ENCODE measurements at places on chromosomes 16 and 17.
A peak's percentile ranks its signal among the peaks of the same experiment; 100 is the strongest.

- peak; percentile 66 for DNase-seq
Observed at GRCh38 chr17:50630524-50631194, 4.0 kb upstream of the ABCC3 start.

- no peak for DNase-seq
Observed at GRCh38 chr17:1967213-1967612, 57.9 kb downstream of the RTN4RL1 start.

DNA sequence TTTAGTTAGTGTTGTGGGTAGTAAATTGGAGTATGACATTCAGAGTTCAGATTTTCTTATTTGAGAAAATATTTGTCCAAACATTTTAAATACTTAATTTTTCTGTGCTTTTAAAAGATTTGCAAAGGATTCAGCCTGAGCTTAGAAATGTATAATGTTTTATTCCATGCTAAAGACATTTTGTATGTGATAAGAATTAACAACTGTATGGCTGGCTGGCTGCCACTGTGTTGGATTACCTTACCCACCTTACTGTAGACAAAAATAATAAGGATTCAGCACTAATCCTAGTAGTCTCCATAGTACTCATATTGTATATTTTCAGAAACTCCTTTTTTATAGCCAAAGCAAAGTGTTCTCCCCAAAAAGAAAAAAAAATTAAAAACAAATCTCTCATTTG lies 74.8 kb downstream of the TANC2 start:
- no peak for DNase-seq

DNA sequence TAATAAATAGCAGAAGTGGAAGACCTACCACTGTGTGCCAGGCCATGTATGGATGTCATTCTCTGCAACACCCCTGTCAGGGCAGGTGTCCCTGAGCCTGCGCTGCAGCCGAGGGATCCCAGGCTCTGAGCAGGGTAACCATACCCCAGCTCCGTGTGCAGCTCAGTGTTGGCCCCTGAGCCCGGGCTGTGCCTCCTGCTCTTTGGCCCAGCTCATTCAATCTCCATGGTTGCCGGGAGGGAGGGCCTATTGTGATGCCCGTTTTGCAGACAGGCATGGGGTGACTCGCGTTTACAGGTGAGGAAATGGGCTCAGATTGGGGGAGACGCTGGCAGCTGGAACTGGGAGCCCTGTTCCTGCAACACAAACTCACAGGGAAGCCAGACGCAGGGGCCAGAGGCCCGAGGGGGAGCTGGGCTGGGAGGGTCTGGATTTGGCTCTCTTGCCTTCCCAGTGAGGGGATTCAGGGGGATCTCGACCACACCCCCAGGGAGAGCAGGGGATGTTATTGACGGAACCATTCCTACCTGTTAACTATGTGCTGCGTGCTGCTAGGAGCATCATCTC lies 190.5 kb downstream of the IRF8 start:
- no peak for DNase-seq

DNA sequence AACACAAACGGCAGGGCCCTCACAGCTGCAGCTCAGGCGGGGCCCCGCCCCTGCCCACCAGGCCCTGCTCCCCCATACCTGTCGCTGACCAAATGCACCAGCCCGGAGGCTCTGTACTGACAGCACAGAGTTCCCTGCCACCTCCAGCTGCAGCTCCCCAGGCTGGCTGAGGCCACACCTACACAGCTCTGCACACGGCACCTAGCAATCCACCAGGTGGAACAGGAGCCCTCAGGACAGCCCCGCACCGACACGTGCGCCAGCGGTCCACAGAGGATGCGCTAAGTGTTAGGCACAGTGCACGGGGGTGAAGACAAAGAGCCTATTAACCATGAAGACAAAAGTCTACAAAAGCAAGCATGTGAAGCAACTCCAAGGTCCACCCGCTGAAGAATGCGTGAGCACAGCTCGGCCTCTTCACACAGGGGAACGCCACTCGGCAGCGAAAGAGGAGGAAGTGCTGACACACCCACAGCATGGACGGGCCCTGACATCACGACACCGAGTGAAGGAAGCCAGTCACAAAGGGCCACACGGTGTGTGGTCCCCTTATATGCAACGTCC lies 5.4 kb downstream of the ZCCHC14 start:
- DNase-seq = peak; percentile 59

DNA sequence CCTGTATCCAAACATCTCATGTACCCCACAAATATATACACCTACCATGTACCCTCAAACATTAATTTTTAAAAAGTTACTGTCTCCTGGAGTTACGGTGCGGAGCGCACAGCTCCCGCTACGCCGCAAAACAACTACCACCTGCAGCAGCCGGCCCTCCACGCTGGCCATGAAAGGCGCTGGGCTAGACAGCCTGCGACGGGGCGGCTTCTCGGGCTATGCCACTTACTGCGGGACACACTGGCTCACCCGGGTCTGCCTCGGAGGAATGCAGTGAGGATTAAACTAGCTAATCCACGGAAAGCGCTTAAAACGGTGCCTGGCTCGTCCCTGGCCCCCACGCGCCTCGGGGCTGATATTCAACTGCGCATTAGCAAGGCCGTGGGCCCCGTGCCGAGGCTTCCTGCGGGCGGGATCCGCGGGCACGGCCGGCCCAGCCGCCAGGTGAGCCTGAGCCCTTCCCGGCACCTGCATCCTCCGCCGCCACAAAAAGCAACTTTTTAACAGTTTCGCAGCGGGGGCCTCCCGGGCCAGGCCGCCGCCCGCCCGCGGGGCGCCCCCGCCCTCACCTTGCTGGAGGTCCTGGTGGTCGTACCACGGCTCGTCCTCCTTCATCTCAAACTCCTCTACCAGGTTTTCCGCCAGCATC lies 633 bp downstream of the CDR2 start:
- DNase-seq = no peak

DNA sequence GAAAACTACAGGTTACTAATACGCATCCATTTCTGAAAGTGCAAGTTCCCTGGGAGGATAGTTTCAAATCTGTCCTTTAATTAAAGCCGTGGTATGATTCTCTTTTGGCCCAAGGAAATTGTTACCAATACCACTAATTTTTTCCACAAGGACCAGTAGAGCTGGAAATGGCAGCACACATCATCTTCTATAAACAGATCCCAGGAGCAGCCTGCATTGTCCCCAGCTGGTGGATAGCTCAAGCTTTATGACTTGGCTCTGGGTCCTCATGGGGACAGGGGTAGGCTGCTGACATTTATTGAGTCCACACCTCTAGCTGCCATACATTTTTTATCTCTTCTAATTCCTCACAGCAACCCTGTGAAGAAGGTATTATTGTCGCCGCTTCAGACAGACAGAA lies 35.8 kb upstream of the BHLHA9 start:
- DNase-seq = no peak

- no peak for DNase-seq
Observed at GRCh38 chr16:24523569-24523968, 15.8 kb upstream of the RBBP6 start.

GRCh38 chr16:50997679-50998078 lies 153.4 kb downstream of the SALL1 start:
- no peak for DNase-seq

DNA sequence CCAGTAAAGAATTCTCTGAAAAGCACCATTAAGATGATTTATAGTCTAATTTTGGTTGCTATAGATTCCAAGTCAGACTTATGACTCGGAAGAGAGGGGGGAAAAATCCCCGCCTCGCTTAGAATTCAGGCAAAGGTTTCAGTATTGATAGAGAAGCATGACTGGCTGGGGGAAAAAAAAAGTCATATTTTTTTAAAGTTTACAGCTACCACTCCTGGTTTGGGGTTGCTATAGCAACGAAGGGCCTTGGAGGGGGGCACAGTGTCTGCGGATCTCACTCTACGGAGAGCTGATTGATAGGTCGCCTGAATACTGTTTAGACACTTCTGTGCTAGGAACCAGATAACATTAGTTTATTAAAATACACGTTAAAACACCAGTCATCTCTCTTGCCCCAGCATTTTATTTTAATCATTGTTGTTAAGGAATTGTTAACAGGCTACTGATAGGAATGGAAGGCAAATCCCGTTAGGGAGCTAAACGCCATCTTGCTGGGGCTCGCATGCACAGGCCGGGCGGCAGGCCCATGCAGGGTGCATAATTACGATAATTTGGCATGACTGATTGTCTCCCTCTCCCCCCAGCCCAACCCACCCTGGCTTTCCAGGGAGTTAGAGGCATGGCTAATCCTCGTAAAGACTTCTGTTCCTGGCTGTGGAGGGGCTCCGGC lies 380.0 kb upstream of the XYLT1 start:
- no peak for DNase-seq

DNA sequence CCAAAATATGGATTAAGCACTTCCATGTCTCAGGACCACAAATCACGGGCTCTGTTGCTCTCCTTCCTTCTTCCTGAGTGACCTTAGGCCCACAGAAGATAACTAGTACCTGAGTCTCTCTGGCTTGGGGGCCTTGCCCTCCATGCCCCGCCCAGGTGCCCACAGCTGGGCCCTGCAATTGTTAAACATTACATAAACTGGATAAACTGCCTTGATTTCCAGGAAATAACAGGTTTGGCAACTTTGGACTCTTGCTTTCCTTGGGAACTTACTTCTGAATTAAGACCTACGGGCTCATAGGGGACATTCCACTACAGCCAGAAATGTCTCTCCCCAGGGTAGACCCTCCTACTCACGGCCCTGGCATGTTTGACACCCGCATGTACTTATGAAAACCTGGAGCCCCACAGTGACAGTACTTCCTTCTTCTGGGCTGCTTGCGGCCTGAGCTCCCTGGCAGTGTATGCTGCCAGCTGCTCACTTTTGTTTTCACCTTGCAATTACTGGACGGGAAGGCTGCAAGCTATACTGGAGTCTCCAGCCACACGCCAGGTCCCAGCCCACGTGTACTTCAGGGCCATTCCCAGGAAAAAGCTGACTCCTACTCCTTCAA lies 2.3 kb upstream of the UBALD2 start:
- peak; percentile 79 for DNase-seq

DNA sequence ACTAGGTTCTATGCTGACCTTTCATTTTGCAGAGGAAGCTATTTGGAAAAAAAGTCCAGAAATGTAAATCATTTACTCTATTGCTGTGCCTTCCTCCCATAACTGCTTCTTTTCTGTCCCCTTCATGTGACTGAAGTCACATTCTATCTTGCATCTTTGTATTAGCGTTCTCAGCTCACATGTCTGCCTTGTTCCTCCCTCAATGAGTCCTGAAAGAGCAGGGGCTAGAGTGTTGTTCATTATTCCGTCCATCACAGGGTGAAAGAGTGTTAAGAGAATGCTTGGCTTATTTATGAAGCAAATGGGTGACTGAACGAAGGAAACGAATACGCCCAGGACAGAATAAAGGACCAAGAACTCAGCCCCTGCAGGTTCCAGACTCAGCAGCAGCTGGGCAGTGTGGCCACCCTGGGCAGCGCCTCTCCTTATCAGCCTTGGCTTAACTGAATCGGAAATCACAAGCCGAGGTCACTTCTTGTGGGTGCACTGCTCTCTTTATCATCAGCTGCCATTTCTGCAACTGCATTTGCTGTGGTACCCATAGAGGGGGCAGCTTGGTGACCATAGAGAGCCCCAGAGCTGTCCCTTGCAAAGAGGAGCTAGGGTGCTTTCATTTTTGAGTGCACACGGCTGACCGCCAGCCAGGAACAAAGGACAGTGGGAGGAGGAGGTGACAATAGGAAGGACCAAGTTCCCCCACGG lies 1.8 kb upstream of the PIK3R6 start:
- DNase-seq = no peak

DNA sequence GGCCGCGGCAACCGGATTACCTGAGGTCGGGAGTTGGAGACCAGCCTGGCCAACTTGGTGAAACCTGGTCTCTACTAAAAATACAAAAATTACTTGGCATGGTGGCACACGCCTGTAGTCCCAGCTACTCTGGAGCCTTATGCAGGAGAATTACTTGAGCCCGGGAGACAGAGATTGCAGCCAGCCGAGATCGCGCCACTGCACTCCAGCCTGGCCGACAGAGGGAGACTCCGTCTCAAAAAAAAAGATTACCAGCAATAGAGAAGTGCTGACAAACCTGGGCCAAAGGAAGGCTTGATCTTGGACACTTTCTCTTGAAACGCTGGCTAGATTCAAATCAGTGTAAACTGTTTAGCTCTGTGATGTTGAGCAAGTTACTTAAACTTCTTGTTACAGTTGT lies 4.3 kb downstream of the MT1H start:
- DNase-seq = no peak

- DNase-seq = no peak
Observed at GRCh38 chr17:14214271-14214670, 22.4 kb downstream of the CDRT15 start.
